ENCODE measurements at places on chromosomes 5 and 9. TPM values are rescaled to one million over a fixed set of nuclear protein-coding genes. Genes with fewer than 3 reads are reported as not detected.

GRCh38 chr9:16516891-16517290, 353.6 kb downstream of the BNC2 start:
- DNase-seq: no peak

DNA sequence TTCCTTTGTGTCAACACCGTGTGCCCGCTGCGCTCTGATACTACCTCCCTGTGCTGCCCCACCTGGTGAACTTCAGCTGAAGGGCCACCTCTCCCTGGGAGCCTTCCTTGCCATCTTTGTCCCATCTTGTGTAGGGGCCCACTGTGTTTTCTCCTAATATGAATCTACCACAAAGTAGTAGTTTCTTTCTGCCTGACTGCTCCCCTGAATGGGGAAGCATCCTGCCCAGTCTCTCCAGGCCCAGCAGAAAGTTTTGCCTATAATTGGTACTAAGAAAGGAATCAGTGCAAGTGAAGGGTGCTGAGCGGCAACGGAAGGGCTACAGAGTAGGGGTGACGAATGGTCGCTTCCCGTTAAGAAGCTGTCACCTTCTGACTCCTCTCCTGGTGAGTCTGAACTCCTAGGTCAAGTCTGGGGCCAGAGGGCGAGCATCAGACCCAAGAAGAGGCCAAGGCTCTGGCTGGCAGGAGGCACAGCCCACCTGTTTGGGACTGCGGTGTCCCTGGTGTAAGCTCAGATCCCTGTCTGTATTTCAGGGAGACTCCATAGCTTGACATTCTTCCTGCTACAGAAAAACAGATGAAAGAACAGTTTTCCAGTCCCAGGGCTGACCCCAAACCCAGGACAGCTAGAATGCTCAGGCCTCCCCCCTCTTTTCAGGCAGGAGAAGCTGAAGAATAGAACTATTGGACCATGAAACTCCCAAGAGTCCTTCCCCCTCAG, 24.1 kb downstream of the WWC1 start:
- DNase-seq: no peak

- no peak for DNase-seq
Measured at GRCh38 chr9:104074876-104075275, 19.2 kb upstream of the SMC2 start.

The SURF2 gene
- total RNA-seq: 39.3 TPM

All from SK-MEL-5 (cell line).